ENCODE measurements at places on chromosomes 7 and 10.

GRCh38 chr7:80475383-80475782, 36.5 kb downstream of the GNAT3 start:
- DNase-seq, result no peak

GRCh38 chr7:47100148-47100816, 481.6 kb downstream of the TNS3 start:
- no peak for DNase-seq

DNA sequence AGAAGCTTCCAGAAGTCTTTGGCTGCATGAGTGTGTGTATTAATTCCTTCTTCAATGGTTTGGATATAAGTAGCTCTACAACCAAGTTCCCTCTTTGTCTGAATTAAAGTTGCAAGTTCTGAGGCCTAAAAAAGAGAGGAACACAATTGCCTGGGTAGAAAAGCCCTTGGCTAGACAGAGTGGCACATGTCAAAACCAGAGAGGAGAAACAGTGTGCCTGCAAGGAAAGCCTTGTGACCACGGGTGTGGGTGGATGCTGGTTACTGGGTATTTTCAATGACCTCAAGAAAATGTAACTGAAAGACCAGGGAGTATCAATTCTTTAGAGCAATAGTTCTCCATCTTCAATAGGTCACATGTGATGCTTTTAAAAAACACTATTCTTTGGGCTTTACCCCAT, 148.3 kb downstream of the SVIL start:
- DNase-seq, result no peak

- no peak for DNase-seq
Observed at GRCh38 chr7:157652954-157653826, 316.4 kb downstream of the DNAJB6 start.

DNA sequence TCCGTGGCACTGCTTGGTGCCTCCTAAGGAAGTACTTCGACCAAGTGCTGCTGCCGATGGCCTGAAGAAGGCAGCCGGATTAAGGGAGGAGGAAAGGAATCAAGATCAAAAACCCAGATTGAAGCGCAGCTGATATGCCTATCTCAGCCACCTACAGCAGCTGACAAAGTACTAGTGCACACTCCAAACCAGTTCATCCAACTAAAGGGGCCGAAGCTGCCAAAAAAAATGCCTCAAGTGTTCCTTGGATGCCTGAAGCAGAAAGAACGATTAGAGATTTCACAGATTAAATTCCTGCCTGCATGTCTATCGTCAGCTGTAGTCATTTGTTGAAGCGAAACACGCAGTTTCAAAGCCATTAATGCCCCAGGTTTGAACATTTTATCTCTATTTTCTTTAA, 65.7 kb downstream of the TNRC18 start:
- no peak for DNase-seq
